ENCODE measurements at places on chromosomes 16 and 17.

DNA sequence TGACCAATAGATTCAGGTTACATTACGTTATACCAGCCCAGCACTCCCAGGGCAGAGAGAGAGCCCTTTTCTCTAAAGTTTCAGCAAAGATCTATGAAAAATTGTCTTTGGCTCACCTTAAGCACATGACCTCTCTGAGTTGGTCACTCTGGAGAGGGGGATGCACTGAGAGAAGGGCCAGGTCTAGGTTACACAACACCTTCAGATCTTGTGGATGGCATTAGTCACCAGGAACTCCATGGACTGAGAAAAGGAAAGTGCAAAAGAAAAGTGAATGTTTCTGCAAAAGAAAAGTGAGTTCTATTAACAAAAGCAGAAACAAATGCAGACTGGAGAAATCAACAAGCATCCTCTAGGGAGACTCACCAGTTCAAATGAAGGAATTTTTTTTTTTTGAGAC, 253.3 kb upstream of the SALL1 start:
- no peak for DNase-seq

DNA sequence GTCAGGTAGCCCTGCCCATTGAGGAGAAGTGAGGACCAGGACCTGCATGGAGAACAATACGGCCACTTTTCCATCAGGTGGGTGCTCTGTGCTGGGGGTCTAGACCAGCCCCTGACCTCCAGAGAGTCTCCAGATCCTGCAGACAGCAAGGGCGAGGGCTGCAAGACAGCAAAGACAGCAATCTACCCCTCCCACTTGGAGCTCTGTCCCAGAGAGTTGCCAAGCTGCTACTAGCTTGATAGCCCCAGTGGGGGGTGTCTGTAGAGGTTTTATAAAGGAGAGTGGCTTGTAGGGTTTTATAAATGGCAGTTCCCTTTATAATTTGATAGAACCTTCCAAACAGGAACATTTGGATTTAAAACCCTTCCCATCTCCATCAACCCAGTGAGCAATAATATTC, 16.7 kb upstream of the SLFN11 start:
- DNase-seq = no peak

- DNase-seq = no peak
These were observed 174.0 kb upstream of the CIBAR2 start for GRCh38 chr16:85286066-85286831.

DNA sequence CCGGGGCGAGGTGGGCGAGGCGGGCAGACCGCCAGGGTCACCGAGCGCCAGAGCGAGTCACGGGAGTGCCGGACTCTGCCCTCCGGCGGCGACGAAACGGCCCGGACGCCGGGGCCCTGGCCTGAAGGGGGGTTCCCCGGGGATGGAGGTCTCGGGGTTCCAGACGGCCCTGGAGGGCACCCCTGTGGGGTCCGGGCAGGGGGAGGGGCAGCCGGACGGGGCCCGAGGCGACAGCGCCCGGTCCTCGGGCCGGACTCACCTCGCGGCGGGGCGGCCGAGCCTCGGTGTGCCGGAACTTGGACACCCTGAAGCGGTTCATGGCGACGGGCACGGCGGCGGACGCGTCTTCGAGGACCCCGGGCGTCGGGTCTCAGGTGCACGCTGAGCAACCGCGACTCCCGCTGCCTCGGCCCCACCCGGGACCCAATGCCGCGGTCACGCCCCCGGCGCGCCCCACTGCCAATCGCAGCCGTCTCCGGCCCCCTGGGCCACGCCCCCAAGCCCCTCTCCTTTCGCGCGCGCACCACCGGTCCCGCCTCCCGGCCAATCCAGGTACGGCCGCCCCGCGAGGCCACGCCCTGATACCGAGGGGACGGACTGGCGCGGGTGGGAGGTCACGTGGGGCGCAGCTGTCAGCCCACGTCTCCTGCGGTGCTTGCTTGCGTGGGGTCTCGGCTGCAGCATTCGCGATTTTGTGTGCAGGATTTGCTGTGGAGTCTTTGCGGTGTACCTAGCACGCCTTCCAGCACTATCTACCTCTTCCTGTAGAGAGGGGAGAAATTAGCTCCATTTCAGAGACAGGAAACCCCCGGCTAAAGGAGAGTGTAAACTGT, at the start of gene CORO7:
Gene CORO7, minus strand, starts transcription at position 397 of the 833 bp plus-strand sequence. Its CDS starts 78 bp downstream, at position 319.
- DNase-seq = peak; percentile 72

GRCh38 chr17:10177913-10178505, 20.4 kb downstream of the GAS7 start:
- no peak for DNase-seq

- peak; percentile 26 for DNase-seq
These were observed 1.6 kb downstream of the AMFR start for GRCh38 chr16:56423584-56424403.

DNA sequence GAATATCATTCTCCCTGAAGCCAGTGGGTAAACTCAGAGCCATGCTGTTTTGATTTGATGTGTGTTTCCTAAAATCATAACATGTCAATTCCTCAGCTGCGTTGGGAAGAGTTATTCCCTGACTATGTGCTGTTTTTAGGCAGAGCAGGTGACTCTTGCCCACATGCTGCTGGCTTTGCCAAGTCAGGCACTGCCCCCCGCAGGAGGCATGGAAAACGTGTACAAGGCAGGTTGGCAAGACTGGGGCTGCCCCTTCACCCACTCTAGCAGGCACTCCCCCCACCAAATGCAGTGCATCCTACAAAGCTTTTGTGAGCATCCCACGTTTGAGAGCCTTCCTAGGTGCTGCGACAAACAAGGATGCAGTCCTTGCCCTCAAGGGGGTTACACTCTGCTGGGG, 38.3 kb upstream of the NAT9 start:
- DNase-seq = no peak

DNA sequence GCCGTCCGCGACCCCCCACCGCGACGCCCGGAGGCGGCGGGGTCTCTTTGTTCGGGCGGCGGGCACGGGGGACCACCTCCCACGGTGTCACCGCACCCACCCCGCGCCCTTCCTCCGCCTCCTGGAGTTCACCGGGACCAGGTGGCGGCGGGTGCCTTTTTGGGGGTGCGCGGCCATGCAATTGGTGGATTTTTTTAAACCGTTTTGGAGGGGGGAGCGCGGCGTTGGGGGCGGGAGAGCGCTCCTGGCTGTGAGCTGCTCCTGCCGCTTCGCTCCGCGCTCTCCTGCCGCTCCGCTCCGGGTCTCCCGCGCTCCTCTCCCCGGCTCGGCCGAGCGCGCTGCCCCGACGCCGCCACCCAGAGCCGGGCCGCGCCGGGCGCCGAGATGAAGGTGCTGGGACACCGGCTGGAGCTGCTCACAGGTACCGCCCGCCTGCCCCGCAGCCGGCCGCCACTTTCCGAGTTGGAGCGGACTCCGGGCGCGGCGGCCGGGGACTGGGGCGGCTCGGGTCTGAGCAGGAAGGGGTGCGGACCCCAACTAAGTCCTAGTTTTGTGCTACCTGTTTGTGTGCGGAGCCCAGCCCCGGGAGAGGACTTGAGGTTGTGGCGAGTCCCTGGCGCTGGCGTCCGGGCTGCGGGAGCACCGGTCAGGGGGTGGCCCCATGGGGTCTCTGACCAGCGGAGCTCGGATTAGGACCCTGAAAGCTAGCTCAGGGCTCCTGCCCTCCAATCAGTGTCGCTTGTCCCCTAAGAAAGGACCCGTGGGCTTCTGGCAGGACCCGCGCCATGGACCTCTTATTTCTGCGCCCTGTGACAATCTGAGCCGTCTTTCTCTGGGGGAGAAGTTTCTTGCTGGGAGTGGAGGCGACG, 35.7 kb upstream of the NDRG4 start:
- no peak for DNase-seq

GRCh38 chr16:79656553-79657115, 56.1 kb upstream of the MAF start:
- no peak for DNase-seq

DNA sequence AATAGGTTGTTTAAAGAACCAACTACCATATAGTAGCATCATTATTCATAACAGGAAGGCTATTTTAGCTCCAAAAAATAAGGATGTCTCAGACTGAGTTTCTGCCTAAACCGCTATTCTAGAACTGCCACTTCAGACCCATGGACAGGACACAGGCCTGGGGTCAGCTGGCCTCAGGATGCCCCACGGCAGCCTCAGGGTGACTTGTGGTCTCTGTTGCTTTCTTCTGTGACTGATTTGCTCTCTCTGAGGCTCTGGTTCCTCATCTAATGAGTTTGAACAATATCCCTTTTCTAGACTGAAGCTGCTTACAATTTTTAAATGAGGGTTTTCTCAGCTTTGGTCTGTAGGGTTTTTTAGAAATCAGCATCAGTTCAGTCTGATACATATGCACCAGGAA, 31.8 kb upstream of the IRF8 start:
- no peak for DNase-seq

DNA sequence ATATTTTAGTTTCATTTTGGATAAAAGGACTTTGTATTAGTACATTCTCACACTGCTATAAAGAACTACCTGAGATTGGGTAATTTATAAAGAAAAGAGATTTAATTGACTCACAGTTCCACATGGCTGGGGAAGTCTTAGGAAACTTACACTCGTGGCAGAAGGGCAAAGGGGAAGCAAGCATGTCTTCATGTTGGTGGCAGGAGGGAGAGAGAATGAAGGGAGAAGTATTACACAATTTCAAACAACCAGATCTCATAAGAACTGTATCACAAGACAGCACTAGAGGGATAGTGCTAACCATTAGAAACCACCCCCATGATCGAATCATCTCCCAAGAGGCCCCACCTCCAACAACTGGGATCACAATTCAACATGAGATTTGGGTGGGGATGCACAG, 142.9 kb downstream of the USP31 start:
- DNase-seq = no peak

DNA sequence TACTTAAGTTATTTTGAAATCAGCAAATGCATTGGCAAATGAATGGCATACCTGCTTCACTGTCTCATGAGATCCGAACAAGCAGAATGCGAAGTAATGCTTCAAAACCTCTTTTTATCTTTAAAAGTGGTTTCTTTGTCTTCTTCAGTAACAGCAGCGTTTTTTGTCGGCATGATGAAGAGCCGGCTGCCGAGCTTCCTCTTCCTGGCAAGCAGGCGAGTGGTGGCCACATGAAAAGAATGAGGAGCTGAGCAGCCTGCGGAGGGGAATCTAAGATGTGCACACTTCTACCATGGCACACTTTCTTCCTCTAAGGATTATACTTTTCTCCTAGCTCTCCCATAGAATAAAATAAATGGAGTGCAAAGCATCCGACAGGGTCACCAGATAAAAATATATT, 42.4 kb upstream of the AKTIP start:
- DNase-seq = no peak

DNA sequence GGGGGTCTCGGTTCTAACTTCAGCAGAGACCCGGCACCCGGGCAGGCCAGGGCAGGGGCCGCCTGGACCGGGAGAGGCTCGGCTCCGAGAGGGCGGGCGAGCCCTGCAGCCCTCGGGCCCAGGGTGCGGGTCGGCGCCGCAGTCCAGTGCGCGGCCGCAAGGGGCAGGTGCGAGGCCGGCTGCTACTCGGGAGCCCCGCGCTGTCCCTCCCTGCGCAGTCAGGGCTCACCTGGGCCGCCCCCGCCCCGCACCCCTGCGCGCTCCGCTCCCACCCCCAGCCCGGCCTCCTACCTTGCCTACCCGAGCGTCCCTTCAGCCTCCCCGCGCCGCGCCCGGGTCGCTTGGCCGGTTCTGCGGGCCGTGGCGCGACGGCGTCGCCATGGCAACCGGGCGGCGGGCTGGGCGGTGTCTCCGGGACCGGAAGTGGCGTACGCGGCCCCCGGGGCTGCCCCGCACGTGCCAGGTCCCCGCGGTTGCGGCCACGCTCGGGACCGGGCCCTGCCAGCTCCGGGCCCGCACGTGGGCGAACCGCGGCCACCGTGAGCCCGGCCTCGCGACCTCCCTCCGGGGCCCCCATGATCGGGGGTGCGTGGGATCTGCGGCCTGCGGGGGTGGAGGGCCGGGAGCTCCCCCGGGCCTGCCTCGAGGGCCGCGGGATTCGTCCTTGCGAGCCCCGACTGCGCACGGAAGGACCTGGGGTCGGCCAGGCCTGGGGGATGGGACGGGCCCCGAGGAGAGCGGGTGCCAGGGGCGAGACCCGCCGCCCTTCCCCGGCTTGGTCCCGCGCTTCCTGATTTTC, at the start of gene CYB561:
Gene CYB561, minus strand, starts transcription at position 353 of the 799 bp plus-strand sequence. CDS start 8,759 bp downstream, outside the sequence.
- DNase-seq = no peak

DNA sequence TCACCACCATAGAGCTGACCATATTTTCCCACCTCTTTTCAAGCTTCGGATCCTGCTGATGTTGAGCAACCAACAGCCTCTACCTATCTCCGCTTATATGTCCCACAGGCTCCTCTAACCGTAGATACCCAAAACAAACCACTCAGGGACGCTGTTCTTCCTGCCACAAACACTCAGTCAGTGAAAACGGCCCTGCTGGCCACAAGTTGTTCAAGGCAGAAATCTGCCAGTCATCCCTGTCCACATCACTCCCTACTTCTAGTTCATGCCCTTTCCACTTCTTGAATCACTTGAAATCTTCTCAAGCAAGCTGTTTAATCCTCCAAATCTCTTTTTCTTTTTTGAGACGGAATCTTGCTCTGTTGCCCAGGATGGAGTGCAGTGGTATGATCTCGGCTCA, 7.9 kb downstream of the RABEP2 start:
- no peak for DNase-seq

- DNase-seq = no peak
These were observed 111.1 kb downstream of the OR1D5 start for GRCh38 chr17:2952174-2952845.

DNA sequence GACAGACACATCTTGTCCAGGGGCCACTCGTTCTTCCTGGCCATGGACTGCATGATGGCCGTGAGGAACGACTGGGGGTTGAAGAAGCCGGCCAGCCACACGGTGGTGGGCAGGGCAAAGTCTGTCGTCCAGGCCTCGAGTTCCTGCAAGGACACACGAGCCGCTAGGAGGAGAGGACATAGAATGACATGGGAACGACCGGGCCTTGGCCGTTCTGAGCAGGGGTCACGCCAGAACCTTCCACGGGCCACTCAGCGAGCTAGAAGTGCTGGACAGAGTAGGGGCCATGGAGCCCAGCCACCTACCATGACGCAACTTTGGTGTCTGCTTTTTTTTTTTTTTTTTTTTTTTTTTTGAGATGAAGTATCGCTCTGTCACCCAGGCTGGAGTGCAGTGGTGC, 47.0 kb downstream of the PGS1 start:
- no peak for DNase-seq

GRCh38 chr17:48556576-48557401, 11.9 kb upstream of the HOXB2 start:
- no peak for DNase-seq

DNA sequence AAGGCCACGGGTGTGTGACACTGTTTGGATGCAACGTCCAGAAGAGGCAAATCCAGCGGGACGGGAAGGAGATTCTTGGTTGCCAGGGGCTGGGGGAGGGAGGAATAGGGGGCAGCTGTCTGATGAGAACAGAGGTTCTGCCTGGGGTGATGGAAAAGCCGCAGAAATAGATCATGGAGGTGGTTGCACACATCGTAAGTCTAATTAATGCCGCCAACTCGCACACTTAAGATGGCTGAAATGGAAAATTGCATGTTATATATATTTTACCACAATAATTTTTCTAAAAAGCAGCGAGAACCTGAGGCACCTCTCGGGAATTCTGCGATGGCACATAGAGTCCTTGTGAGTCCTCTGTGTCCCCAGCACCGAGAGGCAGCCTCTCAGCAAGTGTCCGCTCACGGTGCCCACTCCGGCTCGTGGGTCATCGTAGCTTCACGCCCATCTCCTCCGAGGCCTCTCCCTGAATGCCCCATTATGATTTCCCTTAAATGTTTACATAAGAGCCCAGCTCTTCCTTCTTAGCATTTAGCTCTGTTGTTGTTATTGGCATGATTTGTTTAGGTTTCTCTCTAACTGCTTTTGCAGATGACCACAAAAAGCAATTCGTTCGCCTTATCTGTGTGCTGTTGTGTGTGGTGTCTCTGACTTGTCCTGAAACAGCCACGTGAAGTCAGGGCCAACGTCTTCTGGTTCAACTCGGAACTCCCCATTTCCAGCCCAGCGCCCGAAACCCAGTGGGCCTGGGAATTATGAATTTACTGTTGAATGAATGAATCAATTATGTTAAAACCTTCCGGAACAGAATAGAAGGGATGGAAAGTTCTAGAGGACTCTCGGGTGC, 7.7 kb downstream of the WFDC1 start:
- DNase-seq = no peak

Data from GM12864 (cell line).